ENCODE measurements at places on chromosomes 5 and 9.

DNA sequence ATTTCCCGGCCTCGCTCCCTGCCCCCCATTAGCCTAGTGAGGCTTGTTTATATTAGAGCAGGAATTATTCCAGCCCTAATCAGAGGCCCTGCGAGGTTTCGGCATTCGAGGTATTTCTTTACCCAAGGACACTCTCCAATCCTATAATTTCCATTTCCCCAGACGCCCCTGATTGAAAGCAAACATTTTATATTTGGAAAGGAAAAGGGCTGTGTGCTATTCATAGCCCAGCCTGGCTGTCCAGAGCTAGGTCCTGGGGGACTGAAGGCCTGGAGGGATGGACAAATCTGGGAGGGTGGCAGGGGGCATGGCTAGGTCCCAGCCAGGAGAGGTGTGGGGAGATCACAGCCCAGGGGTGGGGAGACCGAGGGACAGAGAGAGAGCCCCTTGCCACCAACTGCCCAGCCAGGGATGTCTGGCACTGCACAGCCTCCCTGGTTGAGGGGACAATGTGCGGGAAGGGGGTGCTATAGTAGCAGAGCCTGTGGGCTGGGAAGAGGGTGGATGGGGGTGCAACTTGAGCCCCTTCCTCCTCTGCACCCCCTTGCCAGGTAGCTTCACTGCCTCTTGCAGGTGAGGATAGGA lies 125.1 kb downstream of the BARX1 start:
- no peak for DNase-seq

GRCh38 chr5:9054322-9054721 lies 491.6 kb downstream of the SEMA5A start:
- DNase-seq: no peak

GRCh38 chr9:90012949-90013348 lies 408.1 kb downstream of the GADD45G start:
- DNase-seq: no peak

GRCh38 chr9:3863686-3864085 lies 337.9 kb upstream of the RFX3 start:
- DNase-seq: no peak

- no peak for DNase-seq
These were observed 119.5 kb downstream of the SYK start for GRCh38 chr9:90921104-90921503.

GRCh38 chr9:22098643-22099332 lies 89.7 kb upstream of the CDKN2B start:
- no peak for DNase-seq

- no peak for DNase-seq
These were observed 1180.6 kb upstream of the CDH18 start for GRCh38 chr5:21168557-21168956.

Data from kidney epithelial cell (primary cell).